ENCODE measurements at places on chromosomes 16 and 17. TPM values are rescaled to one million over a fixed set of nuclear protein-coding genes. Genes with fewer than 3 reads are reported as not detected.

Gene PRRT2
- total RNA-seq: 1.6 TPM

Gene CTF1
- not detected for total RNA-seq

Gene MPV17L
- total RNA-seq: 6.2 TPM

Gene LAT
- total RNA-seq: 32.2 TPM

Gene MYH8
- total RNA-seq: not detected

Gene UNC13D
- 87.1 TPM for total RNA-seq

Gene KRTAP2-2
- not detected for total RNA-seq

Gene GTF3C1
- total RNA-seq: 56.3 TPM

Gene NPTX1
- 7.9 TPM for total RNA-seq

Gene KRT24
- total RNA-seq: not detected

Gene SLFN14
- 0.74 TPM for total RNA-seq

Gene CMTM1
- 1.4 TPM for total RNA-seq

Gene DNAAF8
- 0.57 TPM for total RNA-seq

Gene MAP3K14
- total RNA-seq: 35.6 TPM

Gene CCL23
- 15.5 TPM for total RNA-seq

Gene SDR42E1
- 3.6 TPM for total RNA-seq

Gene CBX2
- 1.9 TPM for total RNA-seq

Gene DNAI2
- total RNA-seq: 0.67 TPM

Gene TP53TG3F
- total RNA-seq: not detected

Gene PRR14
- 51.2 TPM for total RNA-seq

Gene LRRC37A
- total RNA-seq: 12.6 TPM

Gene LGALS9B
- total RNA-seq: 1.7 TPM

Gene CAMKK1
- 13.0 TPM for total RNA-seq

Gene HYDIN
- total RNA-seq: 0.34 TPM

Gene SLC7A6OS
- total RNA-seq: 29.8 TPM

Gene MRC2
- 20.7 TPM for total RNA-seq

Gene ZNF174
- total RNA-seq: 16.1 TPM

Gene PSMB10
- 80.3 TPM for total RNA-seq

Gene KRT10
- total RNA-seq: 25.9 TPM

Gene ZNF205
- 4.1 TPM for total RNA-seq
